ENCODE measurements at places on chromosomes 1 and 21. TPM values are rescaled to one million over a fixed set of nuclear protein-coding genes. Genes with fewer than 3 reads are reported as not detected.

DNA sequence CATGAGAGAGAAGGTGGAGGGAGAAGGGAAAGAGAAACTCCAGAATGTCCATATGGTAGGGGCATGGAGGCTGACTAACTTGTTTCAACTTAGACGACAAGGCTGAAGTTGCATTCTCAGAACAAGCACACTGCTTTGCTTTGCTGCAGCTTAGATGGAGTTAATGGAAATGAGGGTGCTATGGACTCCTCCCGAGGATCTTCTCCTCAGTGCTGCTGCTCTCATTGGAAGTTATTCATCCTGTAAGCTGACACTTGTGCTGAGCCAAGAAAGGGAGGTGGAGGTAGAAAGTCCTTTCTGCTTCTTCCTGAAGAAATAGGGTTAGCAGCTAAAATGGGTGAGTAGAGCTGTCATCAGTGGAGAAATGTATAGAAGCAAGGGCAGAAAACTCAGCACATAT, 215.3 kb downstream of the SEC16B start:
- no peak for DNase-seq

DNA sequence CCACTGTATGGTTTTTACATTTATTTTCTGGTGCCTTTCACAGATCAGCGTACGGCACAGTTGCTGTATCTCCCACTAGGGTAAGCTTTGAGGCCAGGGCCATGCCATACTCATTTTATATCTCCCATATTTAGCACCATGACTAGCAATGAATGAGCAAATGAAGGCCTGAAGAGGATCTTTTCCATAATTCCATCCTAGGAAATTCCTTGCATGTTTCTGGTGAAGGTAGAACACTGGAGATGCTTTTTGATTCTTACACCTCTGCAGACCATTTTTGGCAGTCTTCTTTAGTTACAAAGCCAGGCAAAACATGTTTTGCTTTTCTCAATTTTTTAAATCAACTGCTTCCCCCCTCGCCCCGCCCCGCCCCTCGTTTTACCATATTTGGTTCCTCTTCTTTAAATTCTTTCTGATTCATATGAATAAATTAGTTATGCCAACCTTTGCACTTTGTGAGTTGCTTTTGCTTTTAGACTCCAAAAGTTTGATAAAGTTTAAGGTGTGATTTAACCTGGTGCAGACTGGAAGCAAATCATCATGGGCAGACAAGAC, 78.9 kb upstream of the AK4 start:
- DNase-seq: no peak

GRCh38 chr1:1033009-1033587, 13.2 kb downstream of the AGRN start:
- peak; percentile 78 for DNase-seq

DNA sequence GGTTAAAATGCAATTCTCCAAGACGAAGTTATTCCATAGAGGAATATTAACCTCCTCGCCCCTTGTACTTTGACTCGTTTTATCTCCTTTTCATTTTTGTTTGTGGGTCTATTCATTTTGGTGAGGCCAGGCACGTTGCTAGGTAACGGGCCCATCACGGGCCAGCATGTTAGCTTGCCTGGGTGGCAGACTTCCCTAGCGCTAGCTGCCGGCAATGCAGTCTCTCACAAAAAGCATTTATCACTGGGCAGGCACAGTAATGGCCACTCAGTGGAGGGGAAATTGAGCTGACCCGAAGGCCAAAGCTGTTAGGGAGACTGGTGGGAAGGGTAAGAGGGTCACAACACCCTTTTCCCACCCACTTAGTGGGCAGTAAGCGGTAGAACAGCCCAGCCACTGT, 234.4 kb upstream of the FOXD3 start:
- no peak for DNase-seq

The IFT25 gene
- 52.9 TPM for total RNA-seq

DNA sequence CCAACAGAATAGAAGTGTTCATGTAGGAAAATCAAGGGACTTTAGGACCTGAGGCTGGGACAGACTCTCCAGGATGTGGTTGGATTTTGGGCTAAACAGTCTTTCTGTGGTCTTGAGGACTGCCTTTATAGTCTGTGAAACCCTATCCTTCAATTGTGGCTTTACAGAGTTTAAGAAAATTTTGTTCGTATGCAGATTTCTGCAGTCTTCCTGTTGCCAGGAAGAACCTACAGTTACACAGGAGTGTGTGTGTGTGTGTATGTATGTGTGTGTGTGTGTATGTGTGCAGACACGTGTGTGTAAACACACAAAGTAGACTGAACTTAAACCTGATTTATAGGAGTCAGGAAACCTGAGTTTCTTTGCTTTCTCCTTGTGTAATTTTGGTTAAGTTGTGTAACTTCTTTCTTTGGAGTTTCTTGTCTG, 22.8 kb downstream of the NEK7 start:
- no peak for DNase-seq

The PROX1 gene
- not detected for total RNA-seq

- DNase-seq: no peak
Observed at GRCh38 chr1:107782217-107782845, 182.6 kb downstream of the VAV3 start.

- DNase-seq: no peak
Observed at GRCh38 chr1:228742281-228742860, 7.1 kb downstream of the RHOU start.

GRCh38 chr1:206143537-206144172, 26.5 kb upstream of the AVPR1B start:
- DNase-seq: no peak

GRCh38 chr1:33902486-33903209, 38.8 kb downstream of the HMGB4 start:
- DNase-seq: no peak

GRCh38 chr1:107677697-107678096, 287.3 kb downstream of the VAV3 start:
- DNase-seq: no peak

The WNT9A gene
- total RNA-seq: 0.05 TPM

GRCh38 chr1:147924813-147925212, 3.4 kb upstream of the GPR89B start:
- no peak for DNase-seq

All from activated T-helper 2 cell treated with anti-CD3 and anti-CD28 coated beads, Interferon-gamma antibody, Interleukin-2, Interleukin-4, amounts not matched to agents 10 μg/mL and 5 μg/mL and 100 μg/mL, durations not matched to agents 14 hours and 24 hours and 36 hours (primary cell).